ENCODE measurements at places on chromosomes 12 and 14.

GRCh38 chr14:90733139-90733808 lies 83.0 kb downstream of the TTC7B start:
- no peak for DNase-seq

DNA sequence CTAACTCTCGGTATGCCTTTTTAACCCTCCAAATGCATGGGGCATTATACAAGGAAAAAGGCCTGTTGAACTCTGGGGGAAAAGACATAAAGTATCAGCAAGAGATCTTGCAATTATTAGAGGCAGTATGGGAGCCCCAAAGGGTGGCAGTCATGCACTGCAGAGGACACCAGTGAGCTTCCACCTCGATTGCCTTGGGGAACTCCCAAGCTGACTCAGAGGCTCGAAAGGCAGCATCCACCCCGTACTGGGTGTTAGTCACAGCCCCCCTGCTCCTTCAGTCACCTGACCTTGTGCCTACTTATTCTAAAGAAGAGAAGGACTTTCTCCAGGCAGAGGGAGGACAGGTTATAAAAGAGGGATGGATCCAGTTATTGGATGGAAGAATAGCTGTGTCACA lies 781.4 kb upstream of the TMEM132C start:
- DNase-seq = no peak

- DNase-seq = no peak
Observed at GRCh38 chr14:61388173-61388975, 67.0 kb downstream of the PRKCH start.

DNA sequence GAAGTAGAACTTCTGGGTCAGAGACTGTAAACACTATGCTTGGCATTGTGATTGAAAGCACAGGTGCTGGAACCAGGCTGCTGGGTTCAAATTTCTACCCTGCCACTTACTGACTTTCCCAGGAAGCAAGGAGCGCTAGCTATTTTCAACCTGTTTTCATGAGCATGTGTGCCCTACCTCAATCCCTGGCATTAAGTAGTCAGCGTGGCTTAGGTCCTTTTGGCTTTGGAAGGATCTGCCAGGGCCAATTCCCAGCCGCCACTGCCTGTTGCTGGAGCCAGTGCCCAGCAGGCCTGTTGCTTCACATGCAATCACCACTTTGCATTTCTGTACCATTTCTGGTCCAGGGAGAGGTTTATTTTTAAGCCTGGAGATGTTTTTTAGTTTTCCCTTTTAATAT lies 196.3 kb downstream of the TRHDE start:
- DNase-seq = no peak

GRCh38 chr12:72453550-72453949 lies 181.4 kb downstream of the TRHDE start:
- DNase-seq = no peak

- no peak for DNase-seq
Observed at GRCh38 chr12:2980630-2981029, 21.4 kb downstream of the TEAD4 start.

GRCh38 chr12:31647086-31647491 lies 12.4 kb upstream of the ETFBKMT start:
- no peak for DNase-seq

Measured in neural progenitor cell (in vitro differentiated cells).